ENCODE measurements at places on chromosomes 2 and 18. TPM values are rescaled to one million over a fixed set of nuclear protein-coding genes. Genes with fewer than 3 reads are reported as not detected.

GRCh38 chr18:36772241-36772723 lies 56.5 kb downstream of the TPGS2 start:
- DNase-seq = peak; percentile 48

GRCh38 chr18:36543991-36544725 lies 246.6 kb downstream of the FHOD3 start:
- DNase-seq = no peak

DNA sequence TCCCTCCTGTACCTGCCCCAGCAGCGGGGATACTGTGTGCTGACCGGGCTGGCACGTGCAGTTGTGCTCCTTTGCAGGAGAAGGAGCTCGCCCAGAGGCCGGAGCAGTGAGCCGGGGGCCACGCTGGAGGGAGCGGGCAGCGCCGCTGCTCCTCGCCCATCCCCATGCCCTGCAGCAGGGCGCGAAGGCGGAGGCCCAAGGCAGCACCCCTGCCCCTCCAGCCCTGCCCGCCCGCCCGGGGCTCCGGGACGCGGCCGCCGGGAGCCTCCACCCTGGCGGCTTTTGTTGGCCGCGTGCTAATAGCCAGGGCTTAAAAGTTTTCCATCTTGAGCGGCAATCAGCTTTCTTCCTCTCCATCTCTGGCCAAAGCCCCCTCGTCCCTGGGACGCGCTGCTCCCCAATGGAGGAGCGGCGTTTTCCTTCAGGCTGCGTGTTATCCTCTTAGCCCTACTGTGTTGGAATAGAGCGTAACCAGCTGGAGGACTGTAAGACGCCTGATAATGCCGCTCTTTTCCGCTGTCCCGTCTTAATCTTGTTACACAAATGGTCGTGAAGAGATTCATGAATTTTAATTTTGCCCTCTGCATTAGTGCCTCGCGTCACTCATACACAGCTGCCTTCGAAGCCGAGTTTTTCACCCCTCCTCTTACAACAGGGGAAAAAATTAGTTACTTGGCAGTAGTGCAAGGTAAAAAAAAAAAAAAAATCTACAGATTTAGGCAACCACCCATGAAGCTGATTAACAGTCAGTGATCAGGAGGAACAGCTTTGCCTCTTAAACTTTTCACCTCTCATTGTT lies 172.9 kb upstream of the SIX3 start:
- no peak for DNase-seq

DNA sequence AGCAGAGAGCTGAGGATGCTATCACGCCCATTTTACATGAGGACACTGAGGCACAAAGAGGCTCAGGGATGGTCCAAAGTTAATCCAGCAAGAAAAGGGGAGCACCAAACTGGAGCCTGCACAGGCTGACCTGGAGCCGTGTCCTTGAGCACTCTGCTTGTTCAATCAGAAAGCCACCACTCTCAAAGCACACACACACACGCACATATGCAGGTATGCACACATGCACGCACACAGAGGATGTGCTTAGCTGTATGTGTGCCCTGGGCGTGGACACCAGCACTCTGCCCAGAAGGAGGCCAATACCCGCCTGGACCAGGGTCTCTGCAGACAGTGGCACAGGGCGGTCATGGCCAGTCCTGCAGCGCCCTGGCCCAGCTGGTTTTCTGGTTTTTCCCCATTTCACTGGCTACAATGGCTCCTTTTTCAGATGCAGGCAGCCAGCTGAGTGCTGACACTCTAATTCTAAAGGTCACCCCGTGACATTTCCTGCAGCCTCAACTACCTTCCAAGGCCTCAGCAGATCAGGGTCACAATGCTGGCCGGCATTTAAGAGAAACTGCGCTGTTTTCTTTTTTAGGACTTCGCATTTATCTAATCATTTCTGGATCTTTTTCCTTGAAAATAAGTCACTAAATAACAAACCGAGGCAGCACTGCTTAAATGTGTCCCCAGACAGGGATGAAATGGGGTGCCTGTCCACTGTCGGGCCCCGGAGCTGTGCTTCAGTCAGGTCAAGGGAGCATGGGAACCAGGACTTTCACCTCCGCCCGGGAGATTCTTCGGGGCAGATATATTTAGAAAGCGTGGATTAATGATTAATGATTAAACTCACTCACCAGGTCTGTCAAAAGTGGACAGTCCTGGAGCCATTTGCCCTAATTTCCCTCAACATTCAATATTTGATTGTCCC lies 104.5 kb downstream of the HDAC4 start:
- DNase-seq = no peak

DNA sequence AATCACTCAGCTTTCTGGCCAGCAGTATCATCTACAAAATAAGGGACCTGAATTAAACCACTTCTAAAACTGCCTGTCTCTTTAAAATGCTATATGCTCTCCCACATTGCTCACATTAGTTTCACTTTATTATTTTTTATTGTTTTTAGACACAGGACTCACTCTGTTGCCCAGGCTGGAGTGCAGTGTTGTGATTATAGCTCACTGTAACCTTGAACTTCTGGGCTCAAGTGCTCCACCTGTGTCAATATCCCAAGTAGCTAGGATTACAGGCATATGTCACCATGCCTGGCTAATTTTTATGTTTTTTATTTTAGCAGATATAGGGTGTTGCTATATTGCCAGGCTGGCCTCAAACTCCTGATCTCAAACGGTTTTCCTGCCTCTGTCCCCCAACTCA lies 591.3 kb upstream of the ZNF804A start:
- no peak for DNase-seq

- DNase-seq = peak; percentile 31
Observed at GRCh38 chr2:152411154-152411553, 76.2 kb downstream of the FMNL2 start.

DNA sequence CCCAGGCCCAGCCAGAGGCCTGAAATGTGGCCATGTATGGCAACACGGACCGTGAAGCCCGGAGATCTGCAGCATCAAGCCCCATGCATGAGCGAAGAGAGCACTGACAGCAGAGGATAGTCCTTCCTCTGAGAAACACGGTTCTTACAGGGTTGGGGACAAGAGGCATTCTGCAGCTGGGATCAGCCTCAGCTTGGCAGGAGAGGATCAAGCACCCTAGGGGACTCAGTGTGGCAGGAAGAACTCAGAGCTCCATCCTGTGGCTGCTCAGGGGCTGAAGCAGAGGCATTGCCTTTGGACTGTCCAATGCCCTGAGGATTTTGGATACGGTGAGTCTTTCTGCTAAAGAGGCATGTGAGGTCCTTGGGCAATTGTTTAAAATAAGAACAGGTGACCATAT lies 368.7 kb downstream of the ZNF516 start:
- DNase-seq = no peak

- no peak for DNase-seq
Observed at GRCh38 chr18:66838340-66838987, 234.6 kb upstream of the CDH19 start.

DNA sequence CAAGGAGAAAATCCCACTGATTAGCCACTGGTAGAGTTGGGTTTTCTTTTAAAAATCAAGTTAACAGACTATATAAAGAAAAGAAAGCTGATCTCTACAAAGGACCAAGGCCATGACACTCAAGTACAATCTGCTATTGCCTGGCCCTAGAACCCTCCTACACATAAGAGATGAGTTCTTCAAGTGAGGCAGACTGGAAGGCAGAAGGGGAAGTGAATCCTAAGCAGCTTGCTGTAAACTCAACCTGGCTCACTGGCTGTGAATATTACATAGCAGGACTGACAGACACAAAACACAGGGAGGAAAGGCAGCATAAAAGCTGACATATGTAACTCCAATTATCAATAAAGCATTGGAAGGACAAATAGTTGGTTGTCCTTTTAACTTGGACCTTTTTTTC lies 65.4 kb downstream of the TRIP12 start:
- no peak for DNase-seq

- DNase-seq = no peak
Observed at GRCh38 chr2:118936306-118936705, 5.7 kb upstream of the MARCO start.

GRCh38 chr18:10726198-10727068 lies 200.6 kb downstream of the NAPG start:
- no peak for DNase-seq

DNA sequence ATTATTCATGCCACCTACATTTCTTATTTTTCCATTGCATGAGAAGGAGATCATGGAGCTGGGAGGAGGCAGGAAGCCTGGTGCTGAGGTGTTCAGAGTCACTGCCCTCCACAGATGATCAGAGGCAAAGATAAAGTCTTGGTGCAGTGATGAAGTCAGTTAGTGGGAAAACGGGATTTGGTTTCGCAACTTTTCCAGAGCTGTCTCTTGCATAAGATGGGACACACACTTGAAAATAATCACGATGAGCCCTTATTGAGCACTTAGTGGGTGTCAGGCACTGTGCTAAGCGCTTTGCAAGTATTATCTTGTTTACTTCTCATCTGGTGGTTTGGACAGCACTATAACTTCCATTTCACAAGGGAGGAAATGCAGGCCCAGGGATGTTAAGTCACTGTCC lies 222.1 kb upstream of the SMAD2 start:
- DNase-seq = no peak

DPP10 gene
- not detected for total RNA-seq

TCF23 gene
- total RNA-seq = not detected

SERPINB10 gene
- total RNA-seq = not detected

DOK6 gene
- total RNA-seq = 2.7 TPM

MAL gene
- total RNA-seq = not detected

IL36A gene
- total RNA-seq = not detected
